ENCODE measurements at places on chromosomes 7 and 10.
A peak's percentile ranks its signal among the peaks of the same experiment; 100 is the strongest.

DNA sequence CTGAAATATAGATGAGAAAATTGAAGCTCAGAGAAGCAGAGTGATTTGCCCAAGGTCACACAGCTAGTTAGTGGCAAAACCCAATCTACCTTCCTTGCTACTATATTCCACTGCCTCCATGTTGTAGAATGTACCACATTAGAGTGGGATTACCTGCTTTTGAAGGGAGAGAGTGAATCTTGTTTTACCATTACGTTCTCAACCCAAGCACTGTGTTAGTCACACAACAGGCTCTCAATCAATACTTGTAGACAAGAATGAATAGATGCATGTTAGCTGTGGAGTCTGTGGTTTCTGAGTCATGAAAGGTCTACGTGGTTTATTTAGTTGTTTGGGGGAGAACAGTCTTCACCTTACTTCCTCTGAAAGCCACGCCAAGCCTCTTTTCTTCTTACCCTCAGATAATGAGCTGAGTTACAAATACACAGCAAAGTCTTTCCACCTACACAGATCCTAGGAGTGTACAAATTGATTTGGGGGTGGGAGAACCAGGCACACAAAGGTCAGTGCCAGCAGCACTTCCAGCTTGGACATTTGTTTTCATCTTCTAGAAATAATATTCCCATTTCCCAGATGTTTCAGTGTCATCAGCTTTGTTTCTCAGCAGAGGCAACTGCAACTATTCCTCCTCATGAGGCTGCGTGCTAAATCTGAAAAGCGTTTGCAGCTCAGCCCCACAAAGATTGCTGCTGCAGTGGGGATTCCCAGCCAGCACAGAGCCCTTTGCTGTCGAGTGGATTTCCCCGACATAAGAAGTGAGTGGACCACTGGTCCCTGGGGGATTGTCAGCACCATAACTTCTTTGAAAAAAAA is 71.5 kb upstream of the ADO start:
- no peak for DNase-seq

- DNase-seq: no peak
Observed at GRCh38 chr10:78712147-78712546, 356.6 kb upstream of the ZMIZ1 start.

- no peak for DNase-seq
Observed at GRCh38 chr10:59904426-59905065, 1.8 kb downstream of the CCDC6 start.

GRCh38 chr10:110656612-110657011 is 12.5 kb downstream of the RBM20 start:
- no peak for DNase-seq

DNA sequence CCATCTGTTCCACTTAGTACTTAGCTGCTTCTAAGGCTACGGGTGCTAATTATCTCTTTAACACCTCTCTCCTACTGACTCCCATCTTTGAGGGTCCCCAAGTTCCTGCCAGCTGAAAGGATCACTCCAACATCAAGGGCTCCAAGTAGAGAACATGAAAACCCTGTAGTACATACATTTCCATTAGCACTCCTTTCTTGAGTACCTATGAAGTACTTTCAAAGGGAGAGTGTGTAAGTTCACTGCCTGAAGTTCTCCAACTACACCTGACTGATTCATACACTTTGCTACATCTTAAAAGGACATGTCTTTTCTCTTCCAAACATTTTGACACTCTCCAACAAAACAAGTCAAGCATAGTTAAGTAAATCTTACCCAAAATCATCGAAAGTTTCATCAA is 113.8 kb downstream of the COL28A1 start:
- DNase-seq: no peak

- no peak for DNase-seq
Observed at GRCh38 chr10:108561649-108562048, 1361.7 kb downstream of the XPNPEP1 start.

DNA sequence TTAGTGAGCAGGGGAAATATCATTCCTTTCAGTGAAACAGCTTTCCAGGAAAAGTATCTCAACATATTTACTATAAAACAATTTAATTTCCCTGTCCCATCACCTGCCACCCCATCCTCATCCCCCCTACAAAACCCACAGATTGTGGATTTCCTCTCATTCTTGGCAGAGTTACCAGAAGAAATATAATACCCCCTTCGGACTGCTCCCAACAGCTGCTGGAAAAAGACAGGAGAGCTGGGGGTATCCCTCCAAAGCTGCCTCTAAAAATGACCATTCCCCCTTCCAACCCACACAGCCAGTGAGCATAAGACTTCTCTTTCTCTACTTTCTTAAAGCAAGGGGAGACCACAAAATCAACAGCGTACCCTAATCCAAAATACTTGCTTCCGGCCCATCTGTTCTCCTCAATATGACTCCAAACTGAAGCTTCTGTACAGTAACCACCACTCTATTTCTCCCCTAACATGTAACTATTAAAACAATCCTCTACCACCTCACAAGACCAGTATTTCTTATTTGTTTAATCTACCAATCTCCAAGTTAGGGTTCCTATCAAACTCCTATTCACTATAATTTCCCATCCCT is 7.8 kb downstream of the FBXW4 start:
- DNase-seq: no peak

- no peak for DNase-seq
Observed at GRCh38 chr10:122281751-122282150, 10.7 kb downstream of the BTBD16 start.

DNA sequence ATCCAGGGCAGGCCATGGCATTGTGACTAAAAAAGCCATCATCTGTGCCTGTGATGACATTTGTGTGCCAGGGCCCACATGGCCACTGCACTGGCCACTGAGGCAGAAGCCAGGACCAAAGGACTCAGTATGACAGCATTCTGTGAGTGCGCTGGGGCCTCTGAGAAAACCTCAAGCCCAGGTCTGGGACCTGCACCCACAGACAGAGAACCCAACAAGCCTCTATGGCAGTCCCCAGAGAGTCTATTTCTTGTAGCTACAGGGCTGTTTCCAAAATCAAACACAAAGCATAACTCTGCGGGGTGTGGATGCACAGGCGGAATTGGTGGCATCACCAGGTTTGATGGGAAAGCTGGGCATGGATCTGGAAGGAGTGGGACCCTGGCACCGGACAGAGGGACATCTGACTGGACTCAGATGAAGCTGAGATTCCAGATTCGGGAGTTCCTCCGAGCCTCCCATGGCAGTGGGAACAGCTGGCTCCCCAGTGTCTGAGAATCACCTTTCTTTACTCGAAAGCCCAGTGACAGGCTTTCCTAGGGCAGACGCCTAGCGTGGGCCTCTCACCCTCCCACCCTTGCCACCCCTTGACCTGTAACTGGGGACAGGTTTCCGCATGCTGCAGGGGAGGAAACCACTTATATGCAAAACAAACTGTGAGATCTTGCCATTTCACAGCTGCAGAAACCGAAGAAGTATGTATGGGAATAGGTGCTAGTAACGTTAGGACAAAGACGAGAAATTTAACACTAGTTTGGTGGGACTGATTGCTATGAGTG is 70.6 kb upstream of the RHEB start:
- DNase-seq: no peak

GRCh38 chr10:3402187-3402751 is 229.7 kb upstream of the PITRM1 start:
- DNase-seq: no peak

DNA sequence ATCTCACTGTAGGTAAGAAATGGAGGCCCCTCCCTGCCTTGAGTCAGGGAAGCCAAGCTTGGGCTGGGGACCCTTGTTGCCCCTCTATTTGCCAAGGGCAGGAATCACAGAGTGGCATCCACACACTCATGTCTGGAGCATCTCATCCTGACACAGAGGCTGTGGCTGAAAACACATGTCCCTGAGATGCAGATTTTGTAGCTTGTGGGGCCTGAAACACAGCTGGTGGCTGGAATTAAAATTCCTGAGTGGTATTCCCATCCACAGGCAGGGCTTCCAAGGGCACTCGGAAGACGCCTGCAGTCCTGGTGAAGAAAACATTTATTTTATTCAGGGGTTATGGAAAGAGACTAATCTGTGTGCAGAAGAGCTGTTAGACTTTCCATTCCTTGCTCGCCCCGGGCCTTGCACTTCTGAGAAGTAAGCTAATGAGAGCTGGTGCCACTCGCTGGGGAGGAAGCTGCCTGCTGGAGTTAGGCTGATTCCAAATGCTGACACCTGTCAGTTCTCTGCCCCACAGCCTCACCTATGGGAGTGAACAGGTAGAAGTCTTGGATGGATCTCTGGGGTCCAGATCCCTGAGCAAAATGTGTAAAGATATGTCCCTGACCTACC is 36.0 kb downstream of the C10orf120 start:
- no peak for DNase-seq

DNA sequence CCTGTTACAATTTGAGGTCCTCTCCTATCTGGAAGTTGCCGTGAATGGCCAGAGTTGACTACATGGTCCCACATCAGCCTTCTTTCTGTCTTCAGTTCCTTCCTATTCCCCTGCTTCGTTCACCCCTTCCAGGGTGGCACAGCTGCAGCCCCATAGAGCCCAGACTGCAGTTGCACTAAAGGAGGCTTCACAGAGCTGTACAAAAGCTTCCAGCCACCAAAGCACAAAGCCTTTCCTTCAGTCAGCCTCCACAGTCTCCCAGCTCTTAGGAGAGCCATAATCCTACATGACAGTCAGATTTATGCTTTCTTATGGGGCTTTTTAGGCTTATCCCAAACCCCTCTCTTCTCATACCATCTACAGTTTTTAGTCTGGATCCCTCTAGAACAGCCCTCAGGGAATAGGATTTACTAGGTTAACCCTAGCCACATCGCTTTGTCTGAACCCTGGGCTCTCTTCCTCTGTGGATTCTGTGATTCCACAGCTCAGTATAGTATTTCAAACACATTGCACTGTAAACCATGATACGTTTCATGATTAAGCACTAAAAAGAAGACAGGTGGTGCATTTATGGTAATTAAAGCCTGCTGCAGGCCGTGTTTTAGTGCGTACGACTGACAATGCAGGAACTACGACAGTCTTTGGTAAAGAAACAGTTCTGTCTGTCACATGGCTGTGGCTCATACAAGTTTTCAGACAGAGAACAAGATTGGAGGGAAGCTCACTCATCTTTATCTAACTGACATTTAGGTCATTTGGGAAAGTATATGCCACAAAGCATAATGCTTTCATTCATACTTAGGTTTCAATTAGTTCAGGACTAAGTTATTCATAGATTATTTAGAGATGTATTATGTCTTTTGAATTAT is 208.3 kb upstream of the KMT2E start:
- DNase-seq: no peak

DNA sequence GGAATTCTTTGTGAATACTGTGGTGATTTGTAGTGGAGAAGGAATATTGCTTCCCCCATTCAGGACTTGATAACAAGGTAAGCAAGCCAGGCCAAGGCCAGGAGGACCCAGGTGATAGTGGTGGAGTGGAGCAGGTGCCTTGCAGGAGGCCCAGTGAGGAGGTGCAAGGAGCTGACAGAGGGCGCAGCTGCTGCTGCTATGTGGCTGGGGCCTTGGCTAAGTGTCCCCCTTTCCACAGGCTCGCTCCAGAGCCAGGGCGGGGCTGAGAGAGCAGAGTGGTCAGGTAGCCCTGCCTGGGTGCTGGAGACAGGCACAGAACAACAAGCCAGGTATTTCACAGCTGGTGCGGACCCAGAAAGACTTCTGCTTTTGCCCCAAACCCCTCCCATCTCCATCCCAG is 162.9 kb downstream of the EGFR start:
- DNase-seq: no peak

DNA sequence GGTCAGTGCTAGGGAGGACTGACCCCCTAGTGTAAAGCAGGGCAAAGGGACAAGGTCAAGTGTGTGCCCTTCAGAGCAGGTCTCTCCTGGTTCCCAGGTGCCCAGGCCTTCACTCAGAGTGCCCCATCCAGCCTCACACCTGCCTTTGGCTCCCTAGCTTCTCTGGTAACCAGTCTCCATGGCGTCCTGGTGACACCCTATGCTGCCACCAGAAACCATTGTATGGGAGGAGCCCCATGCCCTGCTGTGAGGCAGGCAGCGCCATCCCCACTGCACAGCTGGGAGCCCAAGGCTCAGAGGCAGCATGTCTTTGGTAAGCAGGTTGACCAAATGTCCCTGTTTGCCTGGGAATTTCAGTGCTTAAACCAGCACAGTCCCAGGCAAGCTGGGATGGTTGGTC is 33.1 kb upstream of the HMX3 start:
- DNase-seq: no peak

GRCh38 chr7:37071124-37071523 is 346.8 kb upstream of the AOAH start:
- no peak for DNase-seq

GRCh38 chr7:128347647-128348097 is 4.0 kb upstream of the RBM28 start:
- peak; percentile 76 for DNase-seq

DNA sequence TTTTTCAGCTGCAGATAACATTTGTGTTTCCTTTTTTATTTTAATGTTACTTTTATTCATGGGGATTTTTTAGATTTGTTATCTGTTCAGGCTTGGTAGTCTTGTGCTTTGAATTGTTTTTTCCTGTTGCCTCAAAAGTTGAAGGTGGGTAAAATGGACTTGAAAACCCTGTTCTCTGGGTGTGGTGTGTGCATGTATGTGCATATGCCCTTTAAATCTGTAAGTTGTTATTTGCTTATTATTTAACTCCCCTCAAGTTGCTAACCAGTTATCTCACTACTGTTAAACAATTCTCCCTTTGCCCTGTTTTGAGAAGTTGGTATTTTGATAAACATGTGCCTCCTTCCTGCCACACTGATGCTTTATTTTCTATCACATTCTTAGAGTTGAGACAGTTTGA is 30.6 kb downstream of the TSPAN14 start:
- DNase-seq: no peak

DNA sequence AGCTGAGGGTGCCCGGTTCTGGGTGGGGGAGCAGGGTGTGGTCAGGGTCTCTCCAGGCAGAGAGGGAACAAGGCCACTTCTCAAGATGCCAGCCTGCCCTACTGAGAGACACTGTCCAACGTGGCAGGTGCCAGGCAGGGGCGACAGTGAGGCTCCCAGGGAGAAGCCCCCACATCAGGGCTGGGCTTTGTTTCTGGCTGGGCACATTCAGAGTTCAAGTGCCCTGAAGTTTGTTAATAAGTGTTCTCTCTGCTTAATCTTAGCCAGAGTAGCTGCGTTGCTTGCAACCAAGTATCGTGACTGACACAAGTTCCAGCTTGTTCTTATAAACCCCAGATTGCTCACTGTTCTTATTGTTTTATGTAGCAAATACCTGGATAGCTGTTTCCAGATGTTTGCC is 21.8 kb downstream of the FOXL3 start:
- no peak for DNase-seq

DNA sequence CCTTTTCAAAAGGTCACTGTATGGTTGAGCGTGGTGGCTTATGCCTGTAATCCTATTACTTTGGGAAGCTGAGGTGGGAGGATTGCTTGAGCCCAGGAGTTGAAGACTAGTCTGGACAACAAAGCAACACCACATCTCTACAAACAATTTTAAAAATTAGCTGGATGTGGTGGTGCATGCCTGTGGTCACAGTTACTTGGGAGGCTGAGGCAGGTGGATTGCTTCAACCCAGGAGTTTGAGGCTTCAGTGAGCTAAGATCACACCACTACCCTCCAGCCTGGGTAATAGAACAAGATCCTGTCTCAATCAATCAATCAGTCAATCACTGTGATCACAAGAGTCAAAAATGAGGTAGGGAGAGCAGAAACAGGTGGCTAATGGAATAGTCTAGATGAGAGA is 97.0 kb downstream of the SUGCT start:
- DNase-seq: no peak
